ENCODE measurements at places on chromosomes 7 and 10.

GRCh38 chr7:142012825-142013511 is 17.3 kb downstream of the MGAM start:
- DNase-seq = no peak

DNA sequence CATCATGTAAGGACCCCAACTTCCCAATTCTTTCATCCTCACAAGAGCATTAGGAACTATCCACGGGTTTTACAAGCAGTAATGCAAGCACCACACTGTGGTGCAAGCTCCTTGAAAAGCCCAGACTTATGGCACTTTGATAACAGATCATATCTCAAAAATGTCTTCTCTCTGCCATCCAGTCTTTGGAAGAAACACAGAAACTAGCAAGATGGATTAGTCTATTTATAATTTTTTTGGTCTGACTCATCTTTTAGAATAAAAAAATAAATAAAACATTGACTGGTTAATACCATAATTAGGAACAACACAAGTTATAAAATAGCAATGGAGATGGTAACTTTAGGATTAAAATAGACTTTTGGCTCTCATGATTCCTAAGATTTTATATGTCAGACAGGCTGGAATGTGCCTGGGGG is 49.0 kb upstream of the CALD1 start:
- DNase-seq = no peak

GRCh38 chr10:31977440-31978155 is 49.0 kb upstream of the ARHGAP12 start:
- no peak for DNase-seq

GRCh38 chr10:112261281-112261822 is 21.8 kb upstream of the TECTB start:
- no peak for DNase-seq

GRCh38 chr7:70935311-70935710 is 196.6 kb upstream of the GALNT17 start:
- DNase-seq = no peak

- no peak for DNase-seq
Observed at GRCh38 chr7:29896685-29897411, 90.5 kb downstream of the WIPF3 start.

DNA sequence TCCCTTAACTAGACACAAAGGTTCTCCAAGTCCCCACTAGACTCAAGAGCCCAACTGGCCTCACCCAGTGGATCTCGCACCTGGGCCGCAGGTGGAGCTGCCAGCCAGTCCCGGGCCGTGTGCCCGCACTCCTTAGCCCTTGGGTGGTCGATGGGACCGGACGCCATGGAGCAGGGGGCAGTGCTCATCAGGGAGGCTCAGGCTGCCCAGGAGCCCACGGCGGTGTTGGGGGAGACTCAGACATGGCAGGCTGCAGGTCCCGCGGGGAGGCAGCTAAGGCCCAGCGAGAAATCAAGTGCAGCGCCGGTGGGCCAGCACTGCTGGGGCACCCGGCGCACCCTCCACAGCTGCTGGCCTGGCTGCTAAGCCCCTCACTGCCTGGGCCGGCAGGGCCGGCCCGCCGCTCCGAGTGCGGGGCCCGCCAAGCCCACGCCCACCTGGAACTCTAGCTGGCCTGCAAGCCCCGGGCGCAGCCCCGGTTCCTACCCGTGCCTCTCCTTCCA is 130.5 kb downstream of the RALA start:
- DNase-seq = no peak

DNA sequence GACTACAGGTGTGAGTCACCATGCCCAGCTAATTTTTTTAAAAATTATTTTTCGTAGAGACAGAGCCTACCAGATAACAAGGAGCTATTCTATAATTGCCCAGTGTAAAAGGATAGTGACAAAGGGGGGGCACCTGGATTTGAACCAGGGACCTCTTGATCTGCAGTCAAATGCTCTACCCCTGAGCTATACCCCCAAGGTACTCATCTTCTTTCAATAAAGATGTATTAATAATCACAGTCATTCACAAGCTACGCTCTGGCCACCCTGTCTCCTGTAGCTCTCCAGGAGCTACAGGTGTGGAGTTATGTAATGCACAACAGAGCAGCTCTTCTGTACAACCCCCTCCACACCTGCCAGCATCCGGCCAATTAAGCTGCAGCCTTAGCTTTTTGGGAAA is 83.5 kb downstream of the ZNF777 start:
- no peak for DNase-seq

DNA sequence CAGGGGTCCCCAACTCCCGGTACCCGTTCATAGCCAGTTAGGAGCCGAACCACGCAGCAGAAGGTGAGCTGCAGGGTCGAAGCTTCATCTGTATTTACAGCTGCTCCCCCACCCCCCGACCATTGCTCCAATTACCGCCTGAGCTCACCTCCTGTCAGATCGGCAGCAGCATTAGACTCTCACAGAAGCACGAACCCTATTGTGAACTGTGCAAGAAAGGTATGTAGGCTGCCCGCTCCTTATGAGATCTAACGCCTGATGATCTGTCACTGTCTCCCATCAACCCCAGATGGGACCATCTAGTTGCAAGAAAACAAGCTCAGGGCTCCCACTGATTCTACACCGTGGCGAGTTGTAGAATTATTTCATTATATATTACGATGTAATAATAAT is 14.6 kb upstream of the AZGP1 start:
- no peak for DNase-seq

DNA sequence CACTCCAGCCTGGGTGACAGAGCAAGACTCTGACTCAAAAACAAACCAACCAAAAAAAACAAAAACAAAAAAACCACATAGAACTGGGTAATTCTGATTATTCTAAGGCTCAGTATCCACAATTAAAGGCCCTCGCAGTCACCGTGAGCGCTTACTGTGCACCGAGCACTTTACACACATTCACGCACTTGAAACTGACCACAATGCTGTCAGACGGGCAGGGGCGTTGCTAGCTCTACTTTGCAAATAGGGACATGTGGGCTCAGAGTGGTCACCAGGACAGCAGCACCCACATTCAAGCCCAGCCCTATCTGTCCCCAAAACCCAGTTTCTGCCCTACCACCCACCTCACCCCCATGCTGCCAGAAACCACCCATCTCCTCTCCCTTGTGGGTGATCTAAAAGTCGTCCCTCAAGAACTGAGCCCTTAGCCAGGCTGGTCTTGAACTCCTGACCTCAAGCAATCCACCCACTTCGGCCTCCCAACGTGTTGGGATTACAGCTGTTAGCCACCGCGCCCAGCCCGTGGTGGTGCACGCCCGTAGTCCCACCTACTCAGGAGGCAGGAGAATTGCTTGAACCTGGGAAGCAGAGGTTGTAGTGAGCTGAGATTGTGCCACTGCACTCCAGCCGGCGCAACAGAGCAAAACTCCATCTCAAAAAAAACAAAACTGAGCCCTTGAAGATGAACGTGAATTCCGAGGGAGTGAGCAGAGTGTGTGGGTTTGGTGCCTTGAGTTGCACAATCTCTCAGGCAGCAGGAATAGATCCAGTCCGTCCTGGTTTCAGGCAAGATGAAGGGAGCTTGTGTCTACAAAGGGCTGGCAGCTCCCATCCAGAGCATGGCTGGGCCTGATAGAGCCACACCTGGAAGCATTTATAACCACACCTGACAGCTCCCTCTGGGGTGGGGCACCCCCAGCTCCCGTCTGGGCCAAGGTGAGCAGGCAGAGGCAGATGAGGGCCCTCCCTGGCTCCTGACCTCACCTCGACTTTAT is 5.4 kb upstream of the HSPB1 start:
- DNase-seq = no peak
